ENCODE measurements at places on chromosomes 2 and 18.

GRCh38 chr2:445896-446295 lies 158.0 kb upstream of the ALKAL2 start:
- DNase-seq: no peak

GRCh38 chr18:10485475-10485874 lies 31.0 kb downstream of the APCDD1 start:
- DNase-seq: no peak

GRCh38 chr2:145597006-145597405 lies 1077.1 kb upstream of the ZEB2 start:
- DNase-seq: no peak

DNA sequence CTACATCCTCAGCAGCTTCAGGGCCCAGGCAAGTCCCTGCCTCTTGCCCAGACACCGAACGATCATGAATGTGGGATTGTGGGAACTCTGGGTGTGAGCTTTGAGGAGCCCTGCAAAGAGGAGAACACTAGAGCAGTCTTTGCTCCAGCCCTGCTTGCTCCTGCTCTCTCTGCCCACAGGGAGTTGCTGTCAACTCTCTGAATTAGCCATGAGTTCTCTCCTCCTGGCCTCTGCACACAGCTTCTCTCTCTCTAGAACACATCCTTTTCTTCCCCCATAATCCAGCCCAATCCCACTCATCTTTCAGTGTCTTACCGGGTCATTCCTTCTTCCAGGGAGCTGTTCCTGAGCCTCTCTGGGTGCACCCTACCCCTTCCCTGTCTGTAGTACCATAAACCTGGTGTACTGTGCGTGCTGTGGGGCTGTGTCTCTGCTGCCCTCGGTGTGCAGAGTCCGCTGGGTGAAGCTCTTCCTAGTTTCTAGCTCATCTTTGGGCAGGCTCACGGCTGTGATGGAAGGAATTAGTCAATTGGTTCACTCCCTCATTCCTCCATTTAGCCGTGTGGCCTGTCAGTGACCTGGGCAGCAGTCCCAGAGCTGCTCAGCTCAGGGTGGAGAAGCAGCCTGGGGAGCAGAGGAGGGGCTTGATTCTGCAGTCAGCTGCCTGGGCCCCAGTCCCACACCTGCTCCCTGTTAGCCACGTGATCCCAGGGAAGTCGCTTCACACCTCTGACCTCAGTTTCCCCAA lies 132.9 kb upstream of the HDAC4 start:
- no peak for DNase-seq

- no peak for DNase-seq
These were observed 124.1 kb upstream of the MYT1L start for GRCh38 chr2:2455151-2455550.

GRCh38 chr18:26207937-26208336 lies 18.3 kb upstream of the TAF4B start:
- DNase-seq: no peak

- no peak for DNase-seq
These were observed 65.3 kb upstream of the DNER start for GRCh38 chr2:229779650-229780049.

- no peak for DNase-seq
These were observed 49.1 kb downstream of the KCNF1 start for GRCh38 chr2:10960606-10961489.

GRCh38 chr18:34701911-34702310 lies 8.2 kb upstream of the DTNA start:
- no peak for DNase-seq

All from Right ventricle myocardium inferior (tissue), 1 donor.